ENCODE measurements at places on chromosomes 5 and 9. TPM values are rescaled to one million over a fixed set of nuclear protein-coding genes. Genes with fewer than 3 reads are reported as not detected.

The FAXDC2 gene
- 27.6 TPM for total RNA-seq

The GFI1B gene
- total RNA-seq: not detected

The SLC1A3 gene
- 24.9 TPM for total RNA-seq

The CER1 gene
- total RNA-seq: not detected

The SLC6A18 gene
- not detected for total RNA-seq

The SH2D3C gene
- total RNA-seq: 18.1 TPM

The GLIPR2 gene
- total RNA-seq: 51.3 TPM

The CA9 gene
- 2.2 TPM for total RNA-seq

The CD72 gene
- total RNA-seq: 1.4 TPM

DNA sequence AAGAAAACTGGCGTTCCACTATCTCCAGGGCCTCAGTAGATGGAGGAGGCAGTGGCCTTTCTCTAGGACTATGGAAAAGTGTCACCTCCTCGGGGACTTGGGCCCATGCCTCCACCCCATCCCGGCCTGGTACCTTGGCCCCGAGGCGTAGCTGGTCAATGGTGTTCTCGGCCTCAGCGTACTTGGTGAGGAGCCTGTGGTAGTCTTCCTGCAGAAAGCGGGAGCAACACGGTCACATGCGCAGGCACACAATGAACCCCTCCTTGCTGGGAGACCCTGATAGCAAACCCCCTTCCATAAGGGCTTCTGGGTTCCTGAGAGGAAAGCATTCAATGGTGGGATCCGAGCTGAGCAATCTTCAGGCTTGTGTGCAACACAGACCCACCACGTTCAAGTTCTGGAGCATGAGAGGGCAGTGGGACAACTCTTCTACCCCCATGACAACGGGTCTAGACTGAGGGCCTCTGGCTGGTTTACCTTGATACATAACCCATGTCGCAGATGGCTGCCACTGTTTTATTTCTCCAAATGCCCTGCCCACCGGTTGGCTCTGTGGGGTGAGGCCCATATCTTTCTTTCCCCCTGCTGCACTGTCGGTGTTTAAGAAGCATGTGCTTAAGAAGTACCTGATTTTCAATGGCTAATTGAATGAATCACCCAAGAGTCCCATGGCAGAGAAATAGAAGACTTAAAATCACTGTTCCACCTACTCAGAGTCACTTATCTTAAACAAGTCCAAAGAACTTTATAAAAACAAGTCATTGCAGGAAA lies 13.6 kb downstream of the AKNA start:
- DNase-seq: no peak

GRCh38 chr5:53035868-53036381 lies 46.8 kb downstream of the ITGA2 start:
- DNase-seq: no peak

GRCh38 chr5:148796936-148797335 lies 29.5 kb upstream of the ADRB2 start:
- no peak for DNase-seq

DNA sequence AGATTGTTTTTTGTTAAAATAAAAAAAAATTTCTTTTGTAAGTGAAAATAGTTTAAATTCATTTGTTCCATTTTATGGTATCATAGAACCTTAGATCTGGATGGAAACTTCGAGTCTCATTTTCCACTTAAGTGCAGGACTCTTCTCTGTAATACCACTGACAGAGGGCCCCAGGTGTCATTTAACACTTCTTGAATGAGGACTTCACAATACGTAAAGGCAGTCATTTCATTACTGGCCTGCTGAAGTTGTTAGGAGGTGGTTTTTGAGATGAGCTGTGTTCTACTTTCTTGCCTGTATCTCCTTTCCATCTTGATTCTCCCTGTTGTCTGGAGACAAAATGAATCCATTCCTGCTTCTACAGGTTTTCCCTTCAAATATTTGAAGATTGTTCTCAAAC lies 455.3 kb downstream of the DMRT2 start:
- no peak for DNase-seq

DNA sequence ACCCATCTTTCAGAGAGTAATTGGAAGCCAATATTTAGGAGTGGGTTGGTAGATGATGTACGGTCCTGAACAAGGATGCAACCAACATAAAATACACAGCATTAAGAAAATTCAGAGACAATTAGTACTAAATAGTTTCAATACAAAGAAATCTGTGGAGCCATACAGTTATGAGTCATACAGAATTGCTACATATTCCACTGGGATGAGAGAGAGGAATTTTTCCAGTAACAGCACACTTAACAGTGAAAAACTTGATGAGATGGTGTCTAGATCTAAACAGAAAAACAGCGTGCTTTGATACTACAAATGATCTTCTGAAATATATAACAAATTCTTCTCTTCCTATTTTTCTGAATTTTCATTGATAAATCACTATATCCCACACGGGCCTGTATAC lies 1999.3 kb upstream of the CDH9 start:
- no peak for DNase-seq

- no peak for DNase-seq
Observed at GRCh38 chr9:123541411-123541810, 185.4 kb downstream of the CRB2 start.

DNA sequence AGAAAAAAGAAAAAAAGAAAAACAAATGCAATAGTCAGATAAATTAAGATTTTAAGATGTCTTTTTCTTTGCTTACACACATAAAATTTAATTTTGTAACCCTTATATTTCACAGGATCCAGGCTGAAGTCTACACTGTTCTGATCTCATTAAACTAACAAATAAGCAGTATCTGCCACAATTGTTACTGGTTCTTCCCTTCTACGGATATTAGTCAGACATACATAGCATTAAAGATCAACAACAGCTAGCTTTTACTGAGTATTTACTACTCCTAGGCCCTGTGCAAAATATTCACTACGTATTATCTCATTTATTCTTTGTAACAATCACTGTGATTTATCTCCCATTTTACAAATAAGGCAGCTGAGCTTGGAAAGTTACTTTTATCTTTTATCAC lies 34.9 kb downstream of the GNAQ start:
- no peak for DNase-seq

DNA sequence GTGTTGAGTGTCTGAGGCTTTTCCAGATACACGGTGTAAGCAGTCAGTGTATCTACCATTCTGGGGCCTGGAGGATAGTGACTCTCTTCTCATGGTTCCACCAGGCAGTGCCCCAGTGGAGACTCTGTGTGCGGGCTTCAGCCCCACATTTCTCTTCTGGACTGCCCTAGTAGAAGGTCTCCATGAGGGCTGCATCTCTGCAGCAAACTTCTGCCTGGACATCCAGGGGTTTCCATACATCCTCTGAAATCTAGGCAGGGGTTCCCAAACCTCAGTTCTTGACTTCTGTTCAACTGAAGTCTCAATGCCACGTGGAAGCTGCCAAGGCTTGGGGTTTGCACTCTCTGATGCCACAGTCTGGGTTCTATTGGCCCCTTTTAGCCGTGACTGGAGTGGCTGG lies 256.6 kb upstream of the ITGA1 start:
- no peak for DNase-seq

- no peak for DNase-seq
Observed at GRCh38 chr5:22998362-22998761, 145.2 kb upstream of the CDH12 start.
